ENCODE measurements at places on chromosomes 4 and X.

GRCh38 chrX:109632906-109633504 lies 8.0 kb upstream of the KCNE5 start:
- no peak for DNase-seq

GRCh38 chr4:115969756-115970155 lies 856.3 kb upstream of the NDST4 start:
- no peak for DNase-seq

DNA sequence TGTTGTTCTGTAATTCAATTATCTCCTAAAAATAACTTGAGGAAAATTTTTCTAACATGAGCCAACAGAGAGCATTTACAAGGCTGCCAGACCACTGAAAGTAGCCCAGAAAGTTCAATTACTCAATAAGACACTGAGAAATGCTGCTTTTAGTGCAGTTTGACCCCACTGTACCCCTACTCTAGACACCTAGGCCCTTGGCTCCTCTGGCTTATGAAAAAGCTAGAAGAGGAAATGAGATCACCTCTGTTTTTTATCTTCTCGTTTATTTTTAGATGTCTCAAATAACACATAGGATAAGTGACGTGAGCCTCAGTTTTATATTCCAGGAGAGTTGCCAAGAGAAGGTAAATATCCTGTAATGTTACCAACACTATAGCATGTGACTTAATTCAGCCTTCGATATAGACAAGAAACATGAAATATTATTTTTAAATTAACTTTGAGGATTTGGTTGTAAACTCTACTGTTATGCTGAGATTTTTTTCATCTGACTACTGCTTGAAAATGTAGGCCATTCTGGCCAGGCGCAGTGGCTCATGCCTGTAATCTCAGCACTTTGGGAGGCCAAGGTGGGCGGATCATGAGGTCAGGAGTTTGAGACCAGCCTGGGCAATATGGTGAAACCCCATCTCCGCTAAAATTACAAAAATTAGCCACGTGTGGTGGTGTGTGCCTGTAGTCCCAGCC lies 24.4 kb downstream of the TNIP3 start:
- DNase-seq, result no peak

GRCh38 chr4:155407480-155407879 lies 30.7 kb upstream of the MAP9 start:
- no peak for DNase-seq

- DNase-seq, result no peak
Observed at GRCh38 chr4:3701736-3702560, 64.2 kb upstream of the ADRA2C start.

GRCh38 chr4:77505275-77505957 lies 100.2 kb upstream of the CXCL13 start:
- DNase-seq, result no peak

- DNase-seq, result no peak
Observed at GRCh38 chrX:39750848-39751247, 346.9 kb downstream of the BCOR start.

Data from NCI-H510A (cell line).